Sigmoid colon (tissue), 7 donors: ENCODE measurements at places on chromosomes 16 and 17. TPM values are rescaled to one million over a fixed set of nuclear protein-coding genes. Genes with fewer than 3 reads are reported as not detected.

GRCh38 chr16:86568677-86569623 is 2.3 kb downstream of the FOXC2 start:
- no peak for DNase-seq

DNA sequence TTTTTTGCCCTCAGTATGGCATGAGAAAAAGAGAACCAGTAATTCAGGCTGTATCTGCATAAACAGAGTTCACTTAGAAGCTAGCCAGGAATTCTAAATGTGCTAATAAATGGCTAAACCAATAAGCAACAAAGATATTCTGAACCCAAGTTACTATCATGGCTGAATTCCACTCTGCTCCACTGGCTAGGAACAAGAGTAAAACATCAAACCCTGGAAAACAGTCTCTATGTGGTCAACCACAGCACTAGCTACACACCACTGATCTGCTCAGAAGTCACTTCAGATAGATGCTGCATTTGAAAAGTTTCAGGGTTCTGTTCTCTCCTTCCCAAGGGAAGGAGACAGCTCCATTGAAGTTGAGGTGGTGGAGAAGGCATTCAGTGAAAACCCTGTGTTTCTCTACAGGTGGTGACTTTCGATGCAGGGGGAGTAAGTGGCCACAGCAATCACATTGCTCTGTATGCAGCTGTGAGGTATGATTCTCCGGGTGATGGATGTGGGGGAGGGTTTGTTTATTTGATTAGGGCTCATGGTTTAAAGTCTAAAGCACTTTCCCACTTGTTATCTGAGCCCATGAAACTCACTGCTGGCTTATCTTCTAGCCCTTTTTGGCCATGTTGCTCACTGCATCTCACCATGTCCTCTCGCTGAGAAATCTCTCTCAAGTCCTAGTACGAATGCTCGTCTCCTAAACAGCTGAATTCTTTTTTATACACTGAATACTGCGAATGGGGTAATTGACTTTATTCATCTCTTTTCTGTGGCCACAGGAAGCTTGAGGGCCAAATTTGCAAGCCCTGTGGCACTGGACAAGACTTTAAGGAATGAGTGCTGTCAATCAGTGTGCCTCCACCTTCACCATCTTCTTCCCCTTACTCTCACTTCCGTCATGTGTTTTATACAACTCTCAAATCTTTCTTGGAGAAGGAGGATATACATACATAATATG is 39.9 kb downstream of the CENPV start:
- DNase-seq = no peak

GRCh38 chr16:59213952-59214351 is 479.8 kb upstream of the GOT2 start:
- DNase-seq = no peak

Gene FOXL1
- total RNA-seq = 0.28 TPM

Gene IL34
- not detected for total RNA-seq

Gene PIRT
- 5.5 TPM for total RNA-seq
